Colonic mucosa (tissue), 4 donors: ENCODE measurements at places on chromosomes 7 and 10. TPM values are rescaled to one million over a fixed set of nuclear protein-coding genes. Genes with fewer than 3 reads are reported as not detected.

DNA sequence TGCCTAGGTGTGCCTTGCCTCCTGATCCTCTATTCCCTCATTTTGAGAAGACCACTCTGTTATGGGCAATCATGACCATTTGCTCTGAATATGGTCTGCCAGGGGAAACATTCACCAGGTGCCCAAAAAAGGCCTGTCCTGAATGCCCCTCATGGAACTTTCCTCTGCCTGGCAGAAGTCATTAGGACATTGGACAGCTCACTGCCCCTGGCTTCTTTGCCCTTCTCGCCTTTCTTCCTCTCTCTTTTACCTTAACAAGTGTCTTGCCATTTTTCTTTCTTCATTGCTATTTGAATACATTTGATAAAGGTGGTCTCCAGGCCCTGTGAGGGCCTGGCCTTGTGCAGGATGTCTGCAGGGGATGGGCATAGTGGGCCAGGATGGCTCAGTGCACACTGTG lies 20.3 kb downstream of the MBL2 start:
- no peak overlapping the region for H3K4me3 ChIP-seq
- H3K27me3 ChIP-seq = no peaks in the 10 kb centered on the region
- H3K4me1 ChIP-seq = no peaks in the 10 kb centered on the region
- no peak overlapping the region for H3K27ac ChIP-seq
- H3K36me3 ChIP-seq = no peaks in the 10 kb centered on the region

DNA sequence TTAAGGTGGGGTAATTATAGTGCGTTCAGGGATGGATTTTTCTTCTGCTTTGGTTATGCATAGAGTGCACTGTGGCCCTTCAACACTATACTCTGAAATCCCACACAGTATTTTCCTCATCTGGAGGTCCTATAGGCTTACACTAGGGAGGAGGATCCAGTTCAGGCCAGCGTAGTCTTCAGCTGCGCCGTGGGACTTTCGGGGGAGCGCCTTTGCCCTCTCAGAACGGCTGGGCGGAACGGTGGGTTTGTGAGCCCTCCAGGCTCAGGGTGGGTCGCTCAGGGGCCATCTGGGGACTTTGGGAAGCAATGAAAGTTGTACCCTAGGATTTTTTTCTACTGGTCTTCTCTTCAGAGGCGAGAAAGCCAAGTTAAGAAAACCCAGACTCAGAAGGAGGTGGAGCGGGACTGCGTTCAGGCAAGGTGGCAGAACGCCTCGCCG lies 652 bp upstream of the VPS26A start:
- H3K4me1 ChIP-seq = no peaks in the 10 kb centered on the region
- DNase-seq = peak; percentile 69
- no peaks in the 10 kb centered on the region for H3K36me3 ChIP-seq
- H3K4me3 ChIP-seq = peak overlapping the region; percentile 89

- H3K4me3 ChIP-seq = no peak overlapping the region
- H3K36me3 ChIP-seq = no peaks in the 10 kb centered on the region
- H3K27me3 ChIP-seq = peaks cover 65% of the 10 kb centered on the region
- DNase-seq = no peak
- H3K4me1 ChIP-seq = no peaks in the 10 kb centered on the region
These were observed 612 bp upstream of the SLC18A3 start for GRCh38 chr10:49609283-49610113.

Gene TAS2R41
- not detected for total RNA-seq

Gene NODAL
- 0.17 TPM for total RNA-seq

GRCh38 chr10:130623680-130624267 lies 487.6 kb downstream of the GLRX3 start:
- H3K4me1 ChIP-seq = no peaks in the 10 kb centered on the region
- no peaks in the 10 kb centered on the region for H3K36me3 ChIP-seq
- no peak overlapping the region for H3K27ac ChIP-seq
- H3K4me3 ChIP-seq = no peak overlapping the region
- no peaks in the 10 kb centered on the region for H3K27me3 ChIP-seq

Gene SMKR1
- not detected for total RNA-seq

DNA sequence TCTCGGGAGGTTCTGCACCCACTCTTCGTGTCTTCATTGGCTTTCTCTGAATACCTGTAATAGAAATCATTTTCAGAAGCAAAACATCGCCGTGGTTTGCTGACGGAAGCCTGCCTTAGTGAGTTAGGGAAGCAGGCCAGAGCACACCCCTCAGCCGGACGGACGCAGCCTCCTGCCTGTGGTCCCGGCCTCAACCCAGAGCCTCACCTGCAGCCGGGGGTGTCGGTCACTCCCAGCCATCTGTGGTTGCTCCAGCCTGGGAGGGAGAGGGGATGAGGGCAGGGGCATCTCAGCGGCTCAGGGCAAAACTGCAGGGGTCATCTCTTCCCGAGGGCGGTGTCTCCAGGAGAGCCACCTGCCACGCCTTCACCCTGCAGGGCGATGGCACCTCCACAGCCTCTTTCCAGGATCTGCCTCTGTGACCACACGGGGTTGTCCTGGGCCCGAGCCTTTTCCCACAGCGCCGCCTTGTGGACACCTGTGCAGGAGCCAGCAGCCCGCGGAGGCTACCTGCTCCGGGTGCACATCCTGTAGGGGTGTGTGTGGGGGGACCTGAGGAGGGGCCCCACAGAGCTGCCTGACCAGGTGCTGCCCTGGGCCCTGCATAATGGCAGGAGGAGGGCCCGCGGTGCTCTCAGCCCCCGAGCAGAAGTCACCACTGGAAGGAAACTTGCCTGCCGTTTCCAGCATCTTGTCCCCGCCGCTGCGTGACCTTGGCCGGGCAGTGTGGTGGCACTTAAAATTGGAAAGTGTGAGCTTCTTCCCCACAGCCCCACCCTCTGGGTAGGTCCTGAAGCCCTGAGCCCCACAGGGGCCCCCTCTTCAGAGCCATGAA lies 21.6 kb upstream of the AP5Z1 start:
- H3K36me3 ChIP-seq = peaks cover 16% of the 10 kb centered on the region
- no peak overlapping the region for H3K4me3 ChIP-seq
- DNase-seq = peak; percentile 90

Gene NSUN5
- total RNA-seq = 17.3 TPM

GRCh38 chr7:101094376-101094775 lies 9.1 kb downstream of the TRIM56 start:
- no peak for DNase-seq
- H3K4me3 ChIP-seq = no peak overlapping the region
- no peaks in the 10 kb centered on the region for H3K36me3 ChIP-seq
- no peaks in the 10 kb centered on the region for H3K4me1 ChIP-seq

Gene OR2A12
- total RNA-seq = not detected

DNA sequence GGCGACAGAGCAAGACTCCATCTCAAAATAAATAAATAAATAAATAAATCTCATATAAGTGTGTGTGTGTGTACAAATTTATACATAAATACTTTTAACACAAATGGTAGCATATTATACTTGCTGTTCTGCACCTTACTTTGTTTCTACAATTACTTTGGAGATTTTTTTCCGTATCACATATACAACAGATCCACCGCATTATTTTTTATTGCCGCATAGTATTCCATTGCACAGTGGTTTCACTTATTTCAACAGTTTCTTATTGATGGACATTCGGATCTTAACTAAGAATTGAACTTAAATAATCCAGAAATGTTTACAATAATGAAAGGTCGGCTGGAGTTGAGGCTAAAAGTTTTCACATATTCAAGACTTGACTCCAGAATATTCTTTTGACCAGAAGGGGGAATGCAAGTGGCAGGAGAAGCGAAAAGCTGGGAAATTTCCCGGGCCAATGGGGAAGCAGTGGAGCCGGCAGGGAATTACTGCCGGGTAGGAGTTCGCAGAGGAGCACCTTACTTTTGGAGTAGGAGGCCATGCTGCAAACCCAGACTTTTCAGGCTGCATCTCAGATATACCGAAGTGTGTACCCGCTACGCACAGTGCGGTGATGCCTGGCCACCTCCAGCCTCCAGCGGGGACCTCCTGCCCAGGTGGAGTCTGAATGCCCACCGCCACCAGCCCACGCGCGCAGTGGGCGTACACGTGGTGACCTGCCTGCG lies 415 bp upstream of the CNNM1 start:
- H3K4me3 ChIP-seq = peak overlapping the region; percentile 47
- H3K27me3 ChIP-seq = peaks cover 32% of the 10 kb centered on the region
- peaks cover 3% of the 10 kb centered on the region for H3K4me1 ChIP-seq
- H3K36me3 ChIP-seq = no peaks in the 10 kb centered on the region
- no peak overlapping the region for H3K27ac ChIP-seq
- no peak for DNase-seq

GRCh38 chr7:48718731-48719378 lies 205.5 kb upstream of the CDC14C start:
- no peaks in the 10 kb centered on the region for H3K36me3 ChIP-seq
- no peak for DNase-seq
- no peaks in the 10 kb centered on the region for H3K4me1 ChIP-seq
- no peak overlapping the region for H3K4me3 ChIP-seq
- no peaks in the 10 kb centered on the region for H3K27me3 ChIP-seq
- no peak overlapping the region for H3K27ac ChIP-seq

GRCh38 chr7:110358028-110358427 lies 732.9 kb upstream of the LRRN3 start:
- H3K27ac ChIP-seq = no peak overlapping the region
- no peak overlapping the region for H3K4me3 ChIP-seq
- H3K36me3 ChIP-seq = no peaks in the 10 kb centered on the region
- DNase-seq = no peak
- H3K27me3 ChIP-seq = no peaks in the 10 kb centered on the region

Gene SNCG
- 6.6 TPM for total RNA-seq

DNA sequence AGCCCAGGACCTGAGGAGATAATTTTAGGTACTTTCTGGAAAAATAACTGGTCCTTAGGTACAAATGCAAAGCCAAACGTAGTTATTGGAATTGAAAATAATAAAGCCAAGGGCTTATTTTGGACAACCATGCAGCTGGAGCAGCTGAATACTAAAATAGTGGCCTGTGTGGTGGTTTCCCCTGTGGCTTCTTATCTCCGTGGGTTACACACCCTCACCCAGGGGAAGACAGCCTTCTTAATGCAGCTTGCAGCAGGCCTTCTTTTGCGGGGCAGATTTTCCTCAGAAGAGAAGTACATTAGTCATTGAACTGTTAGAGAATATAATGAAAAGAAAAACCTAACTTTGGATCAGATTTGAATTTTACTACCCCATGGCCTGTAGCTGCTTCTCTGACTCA lies 133.5 kb downstream of the ST7 start:
- no peak for DNase-seq
- H3K4me1 ChIP-seq = no peaks in the 10 kb centered on the region
- H3K4me3 ChIP-seq = no peak overlapping the region
- no peak overlapping the region for H3K27ac ChIP-seq
- H3K27me3 ChIP-seq = no peaks in the 10 kb centered on the region

DNA sequence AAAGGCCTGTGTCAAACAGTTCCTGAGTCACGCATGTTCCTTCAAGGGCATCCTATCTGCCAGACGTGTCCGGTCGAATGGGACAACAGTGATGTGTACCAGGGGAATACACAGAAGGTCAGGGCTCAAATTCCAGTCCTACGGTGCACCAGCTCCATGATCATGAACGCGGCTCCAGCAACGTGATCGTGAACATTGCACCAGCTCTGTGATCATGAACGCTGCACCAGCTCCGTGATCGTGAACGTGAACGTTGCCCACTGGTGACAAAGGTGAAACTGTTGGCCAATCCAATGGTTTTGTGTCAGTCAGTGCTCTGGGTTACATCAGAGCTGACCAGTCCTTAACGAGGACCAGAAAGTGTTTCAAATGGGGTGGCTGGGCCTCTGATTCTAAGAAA lies 4.3 kb upstream of the PTPRN2 start:
- no peaks in the 10 kb centered on the region for H3K36me3 ChIP-seq
- H3K27me3 ChIP-seq = peaks cover 5% of the 10 kb centered on the region
- no peak overlapping the region for H3K27ac ChIP-seq
- no peak overlapping the region for H3K4me3 ChIP-seq
- no peaks in the 10 kb centered on the region for H3K4me1 ChIP-seq
